ENCODE measurements at places on chromosomes 4 and X. TPM values are rescaled to one million over a fixed set of nuclear protein-coding genes. Genes with fewer than 3 reads are reported as not detected.

CLDN22 gene
- 1.8 TPM for total RNA-seq

GRCh38 chr4:85823295-85823694, 348.3 kb downstream of the ARHGAP24 start:
- DNase-seq = no peak

DNA sequence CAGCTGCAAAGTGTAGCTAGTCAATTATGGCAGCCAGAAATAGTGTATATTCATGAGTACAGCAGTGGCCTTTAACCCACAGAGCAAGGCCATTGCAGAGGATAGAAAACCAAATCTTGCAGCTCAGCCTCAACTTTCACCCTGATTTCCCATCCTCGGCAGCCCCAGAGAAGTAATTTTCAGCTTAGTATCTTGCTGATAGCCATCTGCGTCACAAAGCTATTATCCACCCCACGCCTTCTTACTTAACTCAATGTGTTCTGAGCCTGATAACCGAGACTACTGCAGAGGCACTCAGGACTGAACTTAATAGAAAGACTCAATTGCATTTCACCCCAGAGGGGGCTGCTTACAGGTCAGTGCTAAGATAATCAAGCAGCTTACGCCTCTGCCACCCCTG, 174.5 kb upstream of the MAOA start:
- no peak for DNase-seq

- DNase-seq = no peak
Measured at GRCh38 chrX:19673375-19674040, 158.2 kb upstream of the MAP3K15 start.

GRCh38 chr4:159232465-159233106, 129.7 kb downstream of the RAPGEF2 start:
- DNase-seq = no peak
